Fibroblast of skin of scalp (primary cell): ENCODE measurements at places on chromosomes 2 and 18.

- no peak for DNase-seq
Observed at GRCh38 chr2:10922307-10923007, 10.7 kb downstream of the KCNF1 start.

GRCh38 chr18:55500316-55501086, 87.5 kb downstream of the TCF4 start:
- peak; percentile 87 for DNase-seq

- peak; percentile 75 for DNase-seq
Observed at GRCh38 chr18:72107647-72108383, 436.3 kb downstream of the CBLN2 start.

DNA sequence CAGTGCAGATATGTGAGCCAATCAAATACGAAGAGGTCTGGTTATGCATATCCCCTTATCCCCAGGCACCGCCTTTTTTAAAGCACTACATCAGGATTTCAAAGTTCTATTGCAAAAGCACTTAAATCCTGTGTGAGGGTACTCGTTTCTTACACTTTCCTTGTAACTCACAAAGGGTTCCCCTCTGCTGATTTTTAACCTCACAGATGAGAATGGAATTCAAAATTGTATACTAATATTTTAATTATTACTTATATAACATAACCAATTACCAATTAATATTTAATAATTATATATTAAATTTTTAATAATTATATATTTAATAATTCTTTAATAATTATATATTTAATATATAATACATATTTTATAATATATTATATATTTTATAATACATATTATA, 126.2 kb upstream of the MAPRE2 start:
- DNase-seq, result no peak

DNA sequence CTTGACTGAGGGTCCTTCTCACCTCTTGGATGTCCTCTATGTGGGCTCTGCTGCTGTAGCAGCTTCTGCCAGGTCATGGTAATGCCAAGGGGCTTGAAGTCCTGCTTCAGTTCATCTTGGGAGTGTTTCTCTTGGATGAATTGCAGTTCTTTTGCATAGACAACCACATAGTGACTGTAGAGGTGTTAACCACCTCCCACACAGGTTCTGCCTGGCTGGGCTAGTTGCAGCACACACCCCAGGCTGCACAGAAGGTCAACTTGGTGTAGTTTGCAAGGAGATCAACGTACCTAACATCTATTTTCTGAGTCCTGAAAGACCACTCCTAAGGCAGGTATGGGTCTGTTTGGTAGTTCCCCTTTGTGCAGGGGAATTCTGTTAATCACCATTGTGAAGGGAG, 108.1 kb downstream of the ADCYAP1 start:
- DNase-seq, result no peak

- DNase-seq, result peak; percentile 21
Observed at GRCh38 chr2:229980431-229981184, 58.3 kb downstream of the FBXO36 start.

GRCh38 chr2:179211355-179211754, 53.3 kb downstream of the SESTD1 start:
- no peak for DNase-seq

DNA sequence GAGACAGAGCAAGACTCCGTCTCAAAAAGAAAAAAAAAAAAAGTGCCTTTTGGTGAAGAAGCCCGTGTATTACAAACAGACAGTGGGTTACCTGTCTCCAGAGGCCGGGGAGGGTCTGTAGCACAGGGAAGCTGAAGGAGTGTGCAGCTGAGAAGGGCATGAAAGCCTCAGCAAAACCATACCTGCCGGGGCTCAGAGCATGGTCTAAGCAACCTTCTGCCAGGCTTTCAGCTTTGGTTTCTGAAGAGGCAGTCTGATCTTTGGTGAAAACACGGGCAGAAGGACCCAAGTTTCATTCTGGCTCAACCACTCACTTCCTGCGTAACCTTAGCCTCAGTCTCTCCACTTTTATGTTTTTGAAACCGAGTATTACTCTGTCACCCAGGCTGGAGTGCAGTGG, 21.5 kb downstream of the SH2D6 start:
- DNase-seq, result no peak

DNA sequence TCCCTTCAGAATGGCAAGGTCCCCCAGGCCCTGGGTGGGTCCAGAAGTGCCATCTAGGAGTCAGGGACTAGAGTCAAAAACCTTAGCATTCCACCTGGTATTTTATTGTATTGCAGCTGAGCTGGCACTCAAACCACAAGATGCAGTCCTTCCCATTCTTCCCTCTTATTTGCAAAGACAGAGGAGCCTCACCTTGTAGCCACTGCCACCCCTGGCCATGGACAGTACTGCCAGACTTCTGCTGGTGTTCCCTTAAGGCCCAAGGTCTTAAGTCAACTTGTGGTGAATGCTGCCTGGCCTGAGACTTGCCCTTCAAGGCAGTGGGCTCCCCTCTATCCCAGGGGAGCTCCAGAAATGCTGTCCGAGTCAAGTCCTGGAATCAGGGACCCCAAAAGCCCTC, 6.9 kb downstream of the UGT1A10 start:
- no peak for DNase-seq

DNA sequence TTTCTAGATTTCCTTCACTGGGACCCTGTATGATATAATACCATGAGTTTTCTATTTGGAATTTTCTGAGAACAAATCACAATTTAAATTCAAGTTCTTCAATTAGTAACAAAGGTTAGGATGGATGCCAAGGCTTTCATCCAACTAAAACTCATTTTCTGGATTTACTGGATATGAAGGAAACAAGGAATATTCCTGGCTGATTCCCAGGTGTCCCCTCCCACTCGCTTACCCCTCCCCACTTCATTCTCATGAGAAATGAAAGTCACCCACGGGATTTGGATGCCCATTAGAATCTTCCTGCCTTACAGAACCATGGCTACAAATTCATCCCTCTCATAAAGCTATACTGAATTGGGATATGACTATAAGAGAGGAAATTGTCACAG, 40.0 kb downstream of the RNU4ATAC start:
- no peak for DNase-seq

DNA sequence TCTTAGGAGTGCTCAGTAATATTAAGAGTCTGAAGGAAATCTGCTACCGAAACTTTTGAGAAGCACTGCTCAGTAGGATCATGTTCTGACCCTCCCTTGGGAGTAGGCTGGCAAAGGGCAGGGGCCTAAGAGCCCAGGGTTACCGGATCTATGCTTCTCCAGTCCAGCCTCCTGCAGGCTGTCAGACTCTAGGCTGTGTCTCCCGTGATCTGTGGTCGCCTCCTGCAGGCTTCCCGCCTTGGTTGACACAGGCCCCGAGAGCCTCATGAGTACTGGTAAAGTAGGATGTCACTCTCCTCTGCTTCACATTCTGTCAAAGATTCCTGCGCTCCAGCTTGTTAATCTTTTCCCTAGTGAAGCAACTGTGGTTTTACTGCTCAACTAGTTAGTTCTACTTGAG, 647.8 kb upstream of the RAB6C start:
- DNase-seq, result no peak

GRCh38 chr18:10035281-10035991, 121.6 kb downstream of the VAPA start:
- peak; percentile 58 for DNase-seq

DNA sequence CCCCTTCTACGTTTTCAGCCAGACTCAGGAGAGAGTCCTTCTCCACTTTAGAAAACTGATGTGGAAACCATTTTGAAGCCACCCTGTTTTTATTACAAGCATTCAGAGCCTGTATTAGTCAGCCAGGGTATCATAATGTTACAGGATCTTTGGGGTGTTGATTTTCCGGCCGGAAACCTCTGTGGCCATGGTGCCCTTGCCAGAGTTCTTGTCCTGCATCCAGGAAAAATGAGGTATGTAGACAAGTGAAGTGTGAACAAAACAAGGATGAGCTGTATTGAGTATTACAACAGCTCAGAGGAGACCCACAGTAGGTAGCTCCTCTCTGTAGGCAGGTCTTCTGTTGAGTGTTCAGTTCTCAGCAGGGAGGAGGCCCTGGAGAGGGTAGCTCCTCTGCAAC, 241.0 kb upstream of the COPS8 start:
- DNase-seq, result no peak
